ENCODE measurements at places on chromosomes 13 and 19. TPM values are rescaled to one million over a fixed set of nuclear protein-coding genes. Genes with fewer than 3 reads are reported as not detected.

DNA sequence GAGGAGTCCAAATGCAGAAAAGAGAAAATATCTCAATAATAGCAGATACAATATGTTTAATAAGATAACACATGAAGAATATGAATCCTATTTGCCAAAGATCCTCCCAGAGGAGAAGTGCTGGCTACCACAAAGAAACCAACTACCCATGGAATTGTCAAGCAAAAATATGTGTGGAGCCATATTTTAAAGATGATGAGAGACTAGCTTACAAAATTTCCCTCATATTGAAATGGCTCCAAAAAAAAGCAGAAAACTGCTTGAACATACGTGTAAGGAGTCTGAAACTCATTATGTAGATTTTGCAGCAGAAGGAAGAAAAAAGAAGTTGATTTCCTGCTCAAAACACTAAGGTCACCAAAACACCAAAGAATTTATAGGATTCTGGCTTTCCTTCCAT is 94.2 kb downstream of the USP12 start:
- no peak for DNase-seq

DNA sequence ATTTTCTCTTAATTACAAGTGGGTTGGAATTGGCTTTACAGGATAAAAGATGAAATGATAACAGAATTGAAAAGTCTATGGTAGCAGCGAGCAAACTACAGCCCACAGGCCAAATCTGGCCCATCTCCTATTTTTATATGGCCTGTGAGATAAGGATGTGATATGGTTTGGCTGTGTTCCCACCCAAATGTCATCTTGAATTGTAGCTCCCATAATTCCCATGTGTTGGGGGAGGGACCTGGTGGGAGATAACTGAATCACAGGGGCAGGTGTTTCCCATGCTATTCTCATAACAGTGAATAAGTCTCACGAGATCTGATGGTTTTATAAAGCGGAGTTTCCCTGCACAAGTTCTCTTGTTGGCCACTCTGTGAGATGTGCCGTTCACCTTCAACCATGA is 19.0 kb downstream of the CRYL1 start:
- no peak for DNase-seq

DNA sequence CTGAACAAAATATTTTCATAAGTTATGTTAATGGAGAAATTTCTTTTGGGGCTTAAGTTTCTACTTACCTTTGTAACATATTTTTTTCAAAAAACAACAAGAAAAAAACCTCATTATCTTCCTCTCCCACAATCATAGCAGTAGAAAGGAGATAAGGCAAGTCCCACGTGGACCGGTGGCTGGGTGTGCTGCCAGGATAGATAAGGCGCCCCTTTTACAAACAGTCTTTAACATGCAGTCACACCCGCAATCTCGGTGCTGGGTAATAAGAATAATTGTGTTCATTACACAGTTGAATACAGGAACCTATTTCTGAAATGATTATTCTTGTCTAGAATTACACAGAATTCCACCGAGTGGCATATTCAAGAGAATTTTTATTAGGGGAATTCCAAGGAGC is 1202.3 kb downstream of the UQCRFS1 start:
- no peak for DNase-seq

DNA sequence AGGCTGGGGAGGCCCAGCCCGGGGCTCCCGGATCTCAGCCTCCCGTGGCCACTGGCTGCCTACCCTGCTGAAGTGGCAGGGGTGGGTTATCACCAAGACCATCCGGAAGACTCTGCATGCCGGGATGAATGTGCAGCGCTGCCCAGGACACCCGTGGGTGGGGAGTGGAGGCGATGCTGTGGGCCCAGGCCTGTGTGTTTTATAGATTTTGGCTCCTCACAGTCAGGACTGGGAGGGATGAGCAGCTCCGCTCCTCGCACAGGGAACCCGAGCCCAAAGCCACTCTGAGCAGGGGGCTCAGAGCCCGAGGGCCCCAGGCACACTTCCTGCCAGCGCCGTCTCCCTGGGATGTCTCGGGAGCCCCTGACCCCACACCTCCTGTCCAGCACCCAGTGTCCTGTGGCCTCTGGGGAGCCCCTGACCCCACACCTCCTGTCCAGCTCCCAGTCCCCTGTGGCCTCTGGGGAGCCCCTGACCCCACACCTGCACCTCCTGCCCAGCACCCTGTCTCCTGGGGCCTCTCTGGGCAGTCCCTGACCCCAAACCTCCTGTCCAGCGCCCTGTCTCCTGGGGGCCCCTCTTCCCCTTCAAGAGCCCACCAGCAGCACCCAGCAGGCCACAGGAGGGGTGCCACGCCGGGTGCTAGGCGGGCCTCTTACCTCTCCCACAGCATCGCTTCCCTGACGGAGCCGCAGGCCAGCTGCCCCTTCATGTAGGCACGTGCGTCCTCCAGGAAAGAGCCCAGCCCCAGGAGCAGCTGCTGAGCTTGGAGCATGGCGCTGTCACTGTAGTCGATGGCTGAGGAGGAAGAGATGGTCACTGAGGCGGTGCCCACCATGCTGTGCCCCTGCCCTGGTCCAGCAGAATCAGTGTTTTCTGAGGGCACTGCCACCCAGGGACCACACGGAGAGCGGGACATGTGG is 31.4 kb downstream of the NAXD start:
- peak; percentile 76 for DNase-seq

DNA sequence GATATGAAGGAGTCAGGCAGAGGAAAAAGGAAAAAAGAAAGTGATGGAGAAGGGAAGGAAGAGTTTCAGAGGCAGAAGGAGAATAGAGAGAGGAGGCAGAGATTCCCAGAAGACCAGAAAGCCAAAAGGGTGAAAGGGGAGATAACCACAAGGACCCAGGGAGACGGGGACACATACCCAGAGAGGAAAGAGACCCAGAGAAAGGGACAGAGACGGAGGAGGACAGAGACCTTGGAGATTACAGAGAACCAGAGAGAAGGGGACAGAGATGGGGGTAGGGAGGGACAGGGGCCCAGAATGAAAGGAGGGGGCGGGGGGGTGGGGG is 1.4 kb downstream of the PTH2 start:
- no peak for DNase-seq

GRCh38 chr13:105665284-105665683 is 870.2 kb downstream of the EFNB2 start:
- no peak for DNase-seq

DNA sequence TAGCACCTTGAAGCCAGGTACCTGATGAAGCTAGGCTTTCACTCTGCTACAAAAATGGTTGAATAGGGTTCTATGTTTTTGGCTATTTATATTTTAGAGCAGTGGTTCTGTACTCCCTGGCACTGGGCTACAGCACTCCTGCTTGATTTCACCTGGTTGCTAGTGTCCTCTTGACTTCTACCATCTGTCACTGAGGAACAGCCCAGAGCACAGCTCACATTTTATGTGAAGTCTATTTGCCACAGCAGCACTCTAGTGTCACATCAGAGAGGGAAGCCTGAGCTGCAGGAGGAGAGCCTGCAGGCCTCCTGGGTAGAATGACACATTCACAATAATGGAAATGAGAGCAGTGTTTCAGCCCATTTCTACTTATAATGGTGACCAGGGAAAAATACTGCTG is 184.2 kb downstream of the ZNF486 start:
- no peak for DNase-seq

GRCh38 chr13:46687810-46688209 is 109.2 kb downstream of the ESD start:
- no peak for DNase-seq

- DNase-seq = no peak
Measured at GRCh38 chr19:28847468-28847867, 365.5 kb downstream of the UQCRFS1 start.

DNA sequence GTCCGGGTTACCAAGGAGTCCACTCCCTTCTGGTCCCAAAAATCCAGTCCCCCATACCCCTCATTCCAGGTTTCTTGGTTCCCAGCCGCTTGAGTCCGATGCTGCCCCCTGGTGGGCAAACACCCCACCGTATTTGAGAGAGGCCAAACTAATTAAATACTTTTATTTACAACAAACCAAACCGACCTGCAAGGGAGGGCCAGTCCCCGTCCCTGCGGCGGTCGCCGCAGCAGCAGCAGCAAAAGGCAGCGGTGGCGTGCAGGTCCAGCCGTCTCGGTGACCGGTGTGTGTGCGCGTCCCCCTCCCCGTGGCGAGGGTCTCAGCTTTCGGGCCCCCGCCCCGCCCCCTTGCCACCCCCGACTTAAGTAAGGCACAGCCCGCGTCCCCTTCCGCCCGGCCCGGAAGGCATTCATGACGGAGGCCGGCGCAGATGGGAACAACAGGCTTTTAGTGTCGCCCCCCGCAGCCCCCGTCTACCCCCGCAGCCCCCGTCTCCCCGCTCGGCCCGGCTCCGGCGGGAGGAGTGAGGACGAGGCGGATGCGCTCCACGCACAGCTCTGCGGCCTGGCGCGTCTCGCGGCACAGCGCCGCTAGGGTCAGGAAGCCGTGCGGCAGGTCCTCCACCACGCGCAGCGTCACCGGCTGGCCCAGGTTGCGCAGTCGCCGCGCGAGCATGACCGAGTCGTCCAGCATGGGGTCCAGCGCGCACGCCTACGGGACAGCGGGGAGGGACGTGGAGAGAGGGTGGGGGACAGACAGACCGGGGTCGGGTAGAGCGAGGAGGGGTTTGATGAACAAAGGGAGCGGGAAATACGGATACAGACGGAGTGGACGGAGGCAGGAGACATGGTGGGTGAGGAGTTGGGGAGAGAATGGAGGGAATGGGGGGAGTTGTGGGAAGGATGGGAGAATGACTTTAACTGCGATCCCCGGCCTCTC is 11.5 kb upstream of the CNFN start:
- DNase-seq = peak; percentile 94

DNA sequence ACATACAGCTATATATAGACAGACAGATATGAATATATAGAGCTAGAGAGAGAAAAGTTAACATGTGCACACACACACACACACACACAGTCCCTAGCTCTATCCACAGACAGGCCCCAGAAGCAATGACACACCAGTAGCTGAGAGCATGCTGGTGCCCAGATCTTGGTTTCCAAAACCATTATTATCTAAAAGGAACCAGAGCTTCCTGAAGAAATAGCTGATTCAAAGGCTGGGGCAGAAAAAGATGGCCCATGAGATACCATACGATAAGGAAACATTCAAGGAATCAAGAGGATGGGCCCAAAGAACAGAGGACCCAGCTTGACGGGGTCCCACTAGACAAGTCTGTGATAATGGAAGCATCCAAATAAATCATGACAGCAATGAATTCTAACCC is 53.4 kb downstream of the ABCC4 start:
- DNase-seq = no peak

GRCh38 chr19:41887711-41888382 is 4.9 kb downstream of the ARHGEF1 start:
- DNase-seq = peak; percentile 93

GRCh38 chr13:41848435-41849255 is 112.3 kb downstream of the VWA8 start:
- no peak for DNase-seq

- DNase-seq = no peak
Measured at GRCh38 chr13:84784443-84785153, 902.3 kb upstream of the SLITRK1 start.

DNA sequence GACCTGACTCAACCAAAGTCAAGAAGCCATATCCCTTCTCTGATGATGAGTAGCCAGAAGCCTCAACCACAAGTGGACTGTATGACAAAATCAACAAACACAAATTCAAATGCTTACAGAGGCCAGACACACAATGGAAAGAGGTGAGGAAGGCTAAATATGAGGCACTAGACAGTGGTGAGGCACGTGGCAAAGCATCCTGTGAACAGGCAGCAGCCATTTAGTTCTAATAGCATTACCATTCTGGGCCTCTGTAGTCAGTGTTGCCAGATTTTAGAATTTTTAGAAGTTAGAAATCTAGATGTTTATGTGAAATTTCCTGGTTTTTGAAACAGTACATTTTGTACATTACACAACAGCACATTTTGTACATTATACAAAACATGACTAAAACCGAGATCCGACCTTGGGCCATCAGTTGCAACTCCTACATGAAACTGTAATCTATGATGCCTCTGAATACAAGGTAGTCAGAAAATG is 403.3 kb downstream of the COG6 start:
- DNase-seq = no peak

GRCh38 chr19:49212016-49212701 is 54.6 kb downstream of the TRPM4 start:
- DNase-seq = no peak

GRCh38 chr19:49953416-49953815 is 7.6 kb downstream of the SIGLEC11 start:
- no peak for DNase-seq

DNA sequence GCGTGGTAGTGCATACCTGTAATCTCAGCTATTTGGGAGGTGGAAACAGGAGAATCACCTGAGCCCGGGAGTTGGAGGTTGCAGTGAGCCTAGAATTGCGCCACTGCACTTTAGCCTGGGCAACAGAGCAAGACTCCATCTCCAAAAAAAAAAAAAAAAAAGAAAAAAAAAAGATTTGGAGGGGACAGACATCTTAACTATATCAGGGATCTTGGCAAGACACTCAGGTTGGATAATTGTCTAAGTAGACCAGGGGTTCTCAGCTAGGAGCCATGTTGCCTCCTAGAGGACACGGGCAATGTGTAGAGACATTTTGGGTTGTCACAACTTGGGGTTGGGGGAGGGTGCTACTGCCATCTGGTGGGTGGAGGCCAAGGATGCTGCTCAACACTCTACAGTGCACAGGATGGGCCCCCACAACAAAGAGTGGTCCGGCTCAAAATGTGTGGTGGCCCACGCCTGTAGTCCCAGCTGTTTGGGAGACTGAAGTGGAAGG is 1.9 kb upstream of the ZNF580 start:
- DNase-seq = no peak

- DNase-seq = peak; percentile 58
Measured at GRCh38 chr19:8441725-8442544, 2.8 kb upstream of the HNRNPM start.

DNA sequence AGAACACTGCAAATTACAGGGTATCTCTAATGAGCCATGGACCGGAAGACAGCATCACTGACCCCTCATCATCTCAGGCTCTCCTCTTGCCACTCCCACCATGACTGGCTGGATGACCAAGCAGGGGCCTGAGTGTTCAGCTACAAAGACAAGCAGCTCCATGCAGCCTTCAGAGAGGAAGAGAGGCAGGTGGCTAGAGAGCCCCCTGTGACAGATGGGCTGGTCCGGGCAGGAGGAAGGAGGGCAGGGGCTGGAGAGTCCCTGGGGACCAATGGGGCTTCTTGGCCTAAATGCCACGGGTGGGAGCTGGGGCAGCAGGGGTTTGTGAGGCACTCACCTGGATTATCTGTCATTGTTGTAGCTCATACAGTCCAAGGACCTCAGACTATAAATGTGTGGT is 12.8 kb upstream of the RASA3 start:
- no peak for DNase-seq

DNA sequence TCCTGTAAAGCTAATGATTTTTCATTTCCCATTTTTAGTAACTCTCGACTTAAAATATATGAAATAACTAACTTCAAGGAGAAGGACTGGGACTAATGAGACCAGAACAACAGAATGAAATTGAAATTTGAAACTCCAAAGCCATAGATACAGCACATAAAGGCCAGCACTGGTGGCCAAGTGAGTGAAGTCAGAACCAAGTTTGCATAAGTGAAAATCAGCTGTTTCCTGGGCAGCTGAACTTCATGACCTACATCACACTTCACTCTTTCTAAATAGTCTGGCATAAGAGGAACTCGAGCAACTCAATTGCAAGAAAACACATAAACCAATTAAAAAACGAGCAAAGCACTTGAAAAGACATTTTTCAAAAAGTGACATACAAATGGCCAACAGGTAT is 84.5 kb downstream of the DCLK1 start:
- DNase-seq = no peak

Gene USHBP1
- total RNA-seq = 7.6 TPM

Gene DNMT1
- 72.5 TPM for total RNA-seq

Gene SIRT6
- 26.3 TPM for total RNA-seq

Gene MIR17HG
- 9.4 TPM for total RNA-seq

Gene ICAM5
- 0.60 TPM for total RNA-seq

Gene FNDC3A
- 74.2 TPM for total RNA-seq
